HFFc6 (cell line): ENCODE measurements at places on chromosomes 3 and 15. TPM values are rescaled to one million over a fixed set of nuclear protein-coding genes. Genes with fewer than 3 reads are reported as not detected.
A peak's percentile ranks its signal among the peaks of the same experiment; 100 is the strongest.

- peaks cover 39% of the 10 kb centered on the region for H3K4me1 ChIP-seq
- H3K36me3 ChIP-seq, result peaks cover 3% of the 10 kb centered on the region; the same call in 1 of the 2 replicates
- DNase-seq, result no peak
- H3K27ac ChIP-seq, result peak within 1 kb of the TSS; percentile 48
- H3K4me3 ChIP-seq, result no peak within 1 kb of the TSS
- H3K27me3 ChIP-seq, result peaks cover 2% of the 10 kb centered on the region
Observed at GRCh38 chr15:40769274-40770146, at the start of gene C15orf62. C15orf62 (plus strand) TSS chr15:40769980; CDS start chr15:40770496, 516 bp downstream.

RETNLB gene
- not detected in 3 replicates for total RNA-seq

DNA sequence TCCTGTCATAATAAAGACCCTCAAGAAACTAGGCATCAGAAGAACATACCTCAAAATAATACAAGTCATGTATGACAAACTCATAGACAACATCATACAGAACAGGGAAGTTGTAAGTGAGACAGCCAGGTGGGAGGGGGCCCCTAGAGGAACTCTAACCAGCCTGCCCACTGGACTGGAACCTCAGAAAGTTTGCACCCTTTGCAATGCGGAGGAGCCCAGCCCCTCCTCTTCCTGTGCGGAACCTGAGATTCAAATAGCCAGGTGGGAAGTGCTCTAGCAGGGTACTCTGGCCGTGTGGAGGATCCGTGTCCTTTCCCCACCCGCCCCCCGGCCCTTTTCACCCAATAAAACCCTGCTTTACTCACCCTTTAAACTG is 387.0 kb upstream of the CBLB start:
- DNase-seq, result no peak
- H3K27ac ChIP-seq, result no peak overlapping the region
- H3K4me3 ChIP-seq, result no peak overlapping the region
- H3K4me1 ChIP-seq, result no peaks in the 10 kb centered on the region

MNS1 gene
- total RNA-seq, result 1.0 to 2.1 TPM (median 1.8 TPM) in 3 replicates

A4GNT gene
- total RNA-seq, result not detected in 3 replicates

CSK gene
- 51.6 to 62.6 TPM (median 55.7 TPM) in 3 replicates for total RNA-seq

- H3K36me3 ChIP-seq, result no peaks in the 10 kb centered on the region
- DNase-seq, result no peak
- H3K27ac ChIP-seq, result peak overlapping the region; percentile 7; the same call in 1 of the 2 replicates
- H3K27me3 ChIP-seq, result peaks cover 2% of the 10 kb centered on the region; the same call in 1 of the 2 replicates
Observed at GRCh38 chr3:12302564-12302963, 13.7 kb downstream of the PPARG start.

- H3K4me3 ChIP-seq, result peak within 1 kb of the TSS; percentile 84
- peaks cover 15% of the 10 kb centered on the region for H3K4me1 ChIP-seq
- DNase-seq, result peak; percentile 86
- H3K27ac ChIP-seq, result no peak within 1 kb of the TSS
- peaks cover 15% of the 10 kb centered on the region for H3K27me3 ChIP-seq
- no peaks in the 10 kb centered on the region for H3K36me3 ChIP-seq
Observed at GRCh38 chr3:119702530-119703527, at the start of gene CFAP91. CFAP91 (plus strand) TSS chr3:119703022; CDS start chr3:119703099, 77 bp downstream.

- H3K36me3 ChIP-seq, result peaks cover 48% of the 10 kb centered on the region
- H3K4me1 ChIP-seq, result peaks cover 91% of the 10 kb centered on the region
- peak overlapping the region; percentile 62 for H3K4me3 ChIP-seq
- DNase-seq, result peak; percentile 78
- H3K27ac ChIP-seq, result peak overlapping the region; percentile 82
- H3K27me3 ChIP-seq, result peaks cover 12% of the 10 kb centered on the region; the same call in 1 of the 2 replicates
Observed at GRCh38 chr3:152400887-152401286, 132.2 kb downstream of the MBNL1 start.

DNA sequence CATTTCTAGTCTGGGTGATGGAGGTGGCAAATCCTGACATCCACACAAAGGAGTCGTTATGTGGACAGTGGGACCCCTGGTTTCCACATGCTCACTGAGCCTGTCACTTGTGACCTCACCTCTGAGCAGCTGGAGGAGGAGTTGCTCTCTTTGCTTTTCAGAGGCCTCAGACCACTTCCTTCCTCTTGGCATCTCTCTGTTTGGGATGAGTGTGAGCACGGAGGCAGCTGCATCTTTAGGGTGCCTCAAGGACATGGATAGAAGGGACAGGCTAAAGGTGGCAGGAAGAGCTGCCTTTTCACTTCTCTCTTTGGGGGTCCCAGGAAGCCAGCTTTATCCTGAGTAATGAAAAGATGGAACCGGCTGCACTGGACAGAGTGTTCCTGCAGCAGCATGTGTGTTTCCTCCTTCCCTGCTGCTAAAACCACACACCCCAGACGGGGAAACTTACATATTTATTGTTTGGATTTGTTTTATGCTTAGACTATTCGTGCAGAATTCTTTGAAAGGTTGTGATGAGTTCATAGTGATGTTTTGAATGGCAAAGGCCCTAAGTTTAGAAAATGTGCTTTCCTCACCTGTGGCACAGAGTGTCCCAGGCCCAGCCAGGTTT is 31.8 kb downstream of the GPR171 start:
- 0 out of 2 replicates have a peak, but pooled peaks cover 4% of the 10 kb centered on the region for H3K4me1 ChIP-seq
- H3K36me3 ChIP-seq, result no peaks in the 10 kb centered on the region
- no peak overlapping the region for H3K4me3 ChIP-seq

GRCh38 chr3:38717355-38718240 is 68.1 kb upstream of the SCN5A start:
- H3K27ac ChIP-seq, result no peak overlapping the region
- H3K36me3 ChIP-seq, result peaks cover 6% of the 10 kb centered on the region
- H3K4me1 ChIP-seq, result peaks cover 40% of the 10 kb centered on the region

- peaks cover 29% of the 10 kb centered on the region for H3K4me1 ChIP-seq
- no peaks in the 10 kb centered on the region for H3K27me3 ChIP-seq
- H3K4me3 ChIP-seq, result no peak within 1 kb of the TSS
- H3K27ac ChIP-seq, result no peak within 1 kb of the TSS
Observed at GRCh38 chr3:120093911-120094775, at the start of gene GSK3B. GSK3B (minus strand) TSS chr3:120094447; CDS start chr3:120093434, 1,013 bp downstream.

- H3K4me3 ChIP-seq, result peak overlapping the region; percentile 70
- peaks cover 57% of the 10 kb centered on the region for H3K36me3 ChIP-seq
- H3K27me3 ChIP-seq, result no peaks in the 10 kb centered on the region
- peak; percentile 70 for DNase-seq
- peaks cover 78% of the 10 kb centered on the region for H3K4me1 ChIP-seq
- H3K27ac ChIP-seq, result peak overlapping the region; percentile 90
Observed at GRCh38 chr3:30688776-30689641, 82.6 kb downstream of the TGFBR2 start.

- no peaks in the 10 kb centered on the region for H3K4me1 ChIP-seq
- no peaks in the 10 kb centered on the region for H3K36me3 ChIP-seq
- H3K4me3 ChIP-seq, result no peak overlapping the region
- no peak overlapping the region for H3K27ac ChIP-seq
- no peak for DNase-seq
Observed at GRCh38 chr15:52408823-52409222, 113.2 kb upstream of the MYO5C start.

OSBPL10 gene
- 7.9 and 8.7 TPM in 2 replicates for total RNA-seq

P2RY12 gene
- not detected in 3 replicates for total RNA-seq

DNA sequence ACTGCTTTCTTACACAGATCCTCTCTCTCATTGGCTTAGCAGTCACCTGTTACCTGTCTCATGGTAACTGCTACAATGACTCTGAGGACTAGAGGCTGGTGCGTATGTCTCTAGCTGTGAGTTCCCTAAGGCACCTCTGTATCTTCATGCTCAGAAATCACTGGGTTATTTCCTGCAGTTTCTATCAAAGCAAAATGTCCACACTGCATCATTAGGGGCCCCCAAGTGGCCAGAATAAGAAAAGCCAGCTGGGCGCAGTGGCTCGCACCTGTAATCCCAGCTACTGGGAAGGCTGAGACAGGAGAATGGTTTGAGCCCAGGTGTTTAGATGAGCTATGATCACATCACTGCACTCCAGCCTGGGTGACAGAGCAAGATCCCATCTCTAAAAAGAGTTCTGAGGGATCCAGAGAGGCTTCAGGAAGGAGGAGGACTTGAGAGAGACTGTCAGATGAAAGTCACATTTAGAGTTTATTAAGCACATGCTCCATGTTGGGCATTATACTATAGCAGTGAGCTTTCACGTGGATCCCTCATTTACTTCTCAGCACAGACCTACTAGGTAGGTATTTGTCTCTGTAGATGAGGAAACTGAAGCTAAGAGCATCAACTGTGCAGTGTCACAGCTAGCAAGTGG is 2.3 kb upstream of the VPS18 start:
- H3K4me3 ChIP-seq, result no peak overlapping the region
- DNase-seq, result peak; percentile 23
- H3K27ac ChIP-seq, result no peak overlapping the region
- H3K4me1 ChIP-seq, result peaks cover 21% of the 10 kb centered on the region
- peaks cover 5% of the 10 kb centered on the region for H3K36me3 ChIP-seq
- H3K27me3 ChIP-seq, result peaks cover 5% of the 10 kb centered on the region

- H3K36me3 ChIP-seq, result no peaks in the 10 kb centered on the region
- peaks cover 38% of the 10 kb centered on the region for H3K27me3 ChIP-seq
- DNase-seq, result peak; percentile 43
- no peak overlapping the region for H3K4me3 ChIP-seq
- no peak overlapping the region for H3K27ac ChIP-seq
Observed at GRCh38 chr3:101635954-101636798, 40.8 kb downstream of the ZBTB11 start.

DNA sequence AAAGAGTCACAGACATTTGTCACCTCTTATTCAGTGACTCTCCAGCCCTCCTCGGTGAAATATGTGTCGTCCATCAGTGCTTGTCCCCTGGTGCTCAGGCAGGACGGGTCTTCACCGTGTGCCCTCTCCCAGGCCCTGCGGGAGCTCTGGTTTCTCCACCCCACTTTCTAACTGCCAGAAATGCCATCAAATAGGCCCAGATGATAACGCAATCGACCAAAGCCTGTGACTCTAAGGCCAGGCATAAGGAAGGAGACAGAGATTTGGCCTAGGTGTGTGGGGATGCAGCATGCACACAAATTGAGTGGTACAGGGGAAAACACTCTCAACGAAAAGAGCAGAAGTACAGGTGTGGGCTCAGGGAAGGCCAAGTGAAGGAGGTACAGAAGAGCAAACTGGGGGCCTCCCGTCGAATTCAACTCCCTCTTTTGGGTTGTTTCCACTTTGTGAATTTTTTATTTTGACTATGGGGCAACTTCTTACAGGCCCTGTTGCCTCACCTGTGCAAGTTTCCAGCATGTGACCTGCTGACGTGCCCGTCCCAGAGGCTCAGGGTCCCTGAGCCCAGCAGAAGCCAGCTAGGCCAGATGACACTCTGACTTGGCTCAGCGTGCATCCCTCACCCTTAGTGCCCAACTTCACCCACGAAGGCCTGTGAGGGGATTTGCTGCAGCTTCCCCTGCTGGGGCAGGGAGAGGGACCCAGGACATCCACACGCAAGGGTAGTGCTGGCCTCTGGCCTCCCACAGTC is 4.7 kb downstream of the NUP210 start:
- no peak overlapping the region for H3K27ac ChIP-seq
- H3K27me3 ChIP-seq, result peaks cover 12% of the 10 kb centered on the region; the same call in 1 of the 2 replicates
- H3K4me1 ChIP-seq, result peaks cover 17% of the 10 kb centered on the region
- no peaks in the 10 kb centered on the region for H3K36me3 ChIP-seq

TRPM1 gene
- total RNA-seq, result 0.17 to 0.29 TPM in 2 of 3 replicates, not detected in the other

PLCH1 gene
- not detected in 3 replicates for total RNA-seq

KIAA1143 gene
- total RNA-seq, result 32.1 to 36.7 TPM (median 33.3 TPM) in 3 replicates

GRCh38 chr3:43503067-43503728 is 118.6 kb downstream of the ANO10 start:
- no peaks in the 10 kb centered on the region; the same call in 1 of the 2 replicates for H3K27me3 ChIP-seq
- DNase-seq, result peak; percentile 20
- H3K4me3 ChIP-seq, result no peak overlapping the region
- H3K36me3 ChIP-seq, result no peaks in the 10 kb centered on the region
- peaks cover 13% of the 10 kb centered on the region for H3K4me1 ChIP-seq

CHRNB4 gene
- not detected in 3 replicates for total RNA-seq

DNA sequence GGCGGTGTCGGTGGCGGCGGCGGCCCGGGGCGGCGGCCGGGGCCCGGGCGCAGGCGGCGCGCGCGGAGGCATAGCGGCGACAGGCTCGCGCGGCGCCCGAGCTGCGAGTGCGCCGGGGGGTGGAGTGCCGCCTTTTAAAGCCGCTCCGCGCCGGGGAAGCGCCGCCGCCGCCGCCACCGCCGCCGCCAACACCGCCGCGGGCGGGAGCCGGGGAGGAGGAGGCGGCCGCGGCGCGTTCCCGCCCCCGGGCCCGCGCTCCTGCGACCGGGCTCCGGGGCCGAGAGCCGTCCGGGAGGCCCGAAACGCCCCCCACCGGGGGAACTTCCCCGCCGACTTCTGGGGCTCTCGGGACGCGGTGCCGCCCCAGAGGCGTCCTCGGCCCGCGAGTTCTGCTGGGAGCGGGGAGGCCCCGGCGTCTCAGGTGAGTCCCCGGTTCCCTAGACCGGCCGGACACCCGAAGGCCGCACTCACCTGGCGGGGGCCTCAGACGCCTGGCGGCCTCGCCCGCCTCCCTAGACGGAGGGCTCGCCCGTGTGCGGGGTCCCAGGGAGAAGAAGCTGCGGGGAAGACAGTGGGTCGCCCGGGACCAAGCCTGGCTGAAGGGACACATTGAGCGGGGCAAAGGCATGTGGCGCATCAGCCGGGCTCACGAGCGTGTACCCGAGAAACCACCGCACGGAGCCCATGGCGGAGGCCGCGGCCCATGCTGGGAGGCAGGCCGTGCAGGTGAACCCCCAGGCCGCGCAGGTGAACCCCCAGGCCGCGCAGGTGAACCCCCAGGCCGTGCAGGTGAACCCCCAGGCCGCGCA is at the start of gene PCSK6:
Gene PCSK6, minus strand, starts transcription at position 109 of the 809 bp plus-strand sequence. Its CDS starts 37 bp downstream, at position 72.
- DNase-seq, result no peak
- H3K27ac ChIP-seq, result no peak within 1 kb of the TSS
- H3K4me1 ChIP-seq, result peaks cover 7% of the 10 kb centered on the region; the same call in 1 of the 2 replicates
- H3K4me3 ChIP-seq, result no peak within 1 kb of the TSS
- H3K27me3 ChIP-seq, result peaks cover 43% of the 10 kb centered on the region
- H3K36me3 ChIP-seq, result no peaks in the 10 kb centered on the region

EPHB3 gene
- 4.1 to 6.6 TPM (median 5.4 TPM) in 3 replicates for total RNA-seq

CHCHD6 gene
- total RNA-seq, result 19.2 to 23.3 TPM (median 20.6 TPM) in 3 replicates

DNA sequence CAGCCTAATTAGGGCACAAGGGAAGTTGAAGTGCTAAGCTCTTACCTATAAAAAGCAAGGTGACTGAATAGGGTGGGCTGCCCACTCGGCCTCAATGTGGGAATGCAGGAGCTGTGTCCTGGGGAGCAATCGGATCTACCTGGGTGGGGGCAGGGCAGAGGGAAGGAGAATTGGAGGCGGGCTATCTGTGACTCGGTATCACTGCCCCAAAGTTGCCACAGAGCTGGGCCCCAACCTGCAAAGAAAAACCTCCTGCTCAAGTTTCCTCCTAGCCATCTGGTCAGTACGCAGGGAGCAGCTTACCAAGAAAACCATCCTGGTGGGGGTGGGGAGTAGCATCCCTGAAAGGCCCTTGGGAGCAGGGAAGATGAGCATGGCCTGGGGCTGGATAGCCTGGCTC is 10.7 kb downstream of the CIB2 start:
- H3K4me1 ChIP-seq, result no peaks in the 10 kb centered on the region
- H3K36me3 ChIP-seq, result no peaks in the 10 kb centered on the region
- peaks cover 39% of the 10 kb centered on the region for H3K27me3 ChIP-seq
- no peak for DNase-seq
- H3K4me3 ChIP-seq, result no peak overlapping the region

- DNase-seq, result no peak
- no peaks in the 10 kb centered on the region for H3K36me3 ChIP-seq
- no peak overlapping the region for H3K27ac ChIP-seq
Observed at GRCh38 chr3:146396792-146397191, 72.6 kb downstream of the PLSCR2 start.
